Activated CD4-positive, alpha-beta T cell treated with anti-CD3 and anti-CD28 coated beads for 24 hours (primary cell): ENCODE measurements at places on chromosomes 4 and X.
A peak's percentile ranks its signal among the peaks of the same experiment; 100 is the strongest.

GRCh38 chr4:140188975-140189374, 35.0 kb upstream of the MAML3 start:
- no peak for DNase-seq

DNA sequence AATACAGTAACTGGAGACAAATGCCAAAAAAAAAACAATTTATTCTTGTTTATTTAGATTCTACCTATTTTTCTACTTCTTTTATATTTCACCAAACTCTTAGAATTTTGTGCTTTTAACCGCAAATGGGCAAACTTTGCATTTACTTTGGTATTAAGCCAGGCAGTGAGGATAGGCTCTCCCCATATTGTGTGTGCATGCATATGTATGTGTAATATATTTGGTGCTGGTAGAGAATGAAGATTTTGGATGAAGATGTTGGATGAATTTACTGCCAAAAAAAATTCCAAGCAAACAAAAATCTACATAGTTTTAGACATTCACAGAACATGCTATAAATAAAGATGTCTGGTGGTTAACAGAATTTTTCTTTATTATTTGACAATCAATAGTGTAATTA, 30.3 kb downstream of the GALNTL6 start:
- no peak for DNase-seq

GRCh38 chr4:1746919-1747602, 25.7 kb downstream of the TACC3 start:
- DNase-seq = no peak

DNA sequence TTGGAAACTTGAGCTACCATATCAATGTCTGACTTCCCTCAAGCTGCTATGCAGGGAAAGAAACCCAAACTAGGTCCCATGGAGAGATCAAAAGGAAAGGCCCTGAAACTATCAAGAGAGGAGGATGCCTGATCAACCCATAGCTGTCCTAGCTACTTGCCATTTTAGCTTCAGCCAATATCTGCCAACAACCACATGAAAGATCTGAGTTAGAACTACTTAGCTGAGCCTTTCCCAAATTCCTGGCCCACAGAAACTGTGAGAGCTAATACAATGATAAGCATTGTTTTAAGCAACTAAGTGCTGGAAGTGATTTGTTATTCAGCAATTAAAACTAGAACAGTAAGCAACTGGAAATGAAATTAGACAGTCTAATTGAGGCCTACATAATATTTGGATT, 6.3 kb upstream of the ARHGEF38 start:
- DNase-seq = no peak

GRCh38 chr4:79915246-79915645, 157.8 kb downstream of the ANTXR2 start:
- DNase-seq = no peak

DNA sequence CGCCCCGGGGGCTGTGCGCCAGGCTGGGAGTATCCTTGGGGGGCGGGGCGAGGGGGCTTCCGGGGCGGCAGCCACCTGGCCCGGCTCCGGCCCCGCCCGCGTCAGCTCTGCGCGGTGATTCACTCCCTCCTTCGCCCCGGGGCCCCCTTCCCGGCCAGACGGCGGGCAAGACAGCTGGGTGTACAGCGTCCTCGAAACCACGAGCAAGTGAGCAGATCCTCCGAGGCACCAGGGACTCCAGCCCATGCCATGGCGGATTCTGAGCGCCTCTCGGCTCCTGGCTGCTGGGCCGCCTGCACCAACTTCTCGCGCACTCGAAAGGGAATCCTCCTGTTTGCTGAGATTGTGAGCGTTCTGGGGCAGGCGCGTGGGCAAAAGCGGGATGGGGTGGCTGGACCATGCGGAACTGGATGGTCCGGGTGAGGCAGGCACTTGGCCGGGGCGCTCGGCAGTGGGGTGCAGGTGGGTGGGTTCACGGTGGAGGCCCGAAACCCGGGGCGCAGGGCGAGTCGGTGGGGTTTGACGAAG, at the start of gene PLP2:
Gene PLP2 (plus strand): TSS at position 147 of the 528 bp plus-strand sequence. CDS start 103 bp downstream, at position 250.
- DNase-seq = peak; percentile 57

- DNase-seq = no peak
These were observed 288.5 kb downstream of the USP46 start for GRCh38 chr4:52370576-52370975.

GRCh38 chr4:4618847-4619246, 77.0 kb upstream of the STX18 start:
- DNase-seq = no peak

DNA sequence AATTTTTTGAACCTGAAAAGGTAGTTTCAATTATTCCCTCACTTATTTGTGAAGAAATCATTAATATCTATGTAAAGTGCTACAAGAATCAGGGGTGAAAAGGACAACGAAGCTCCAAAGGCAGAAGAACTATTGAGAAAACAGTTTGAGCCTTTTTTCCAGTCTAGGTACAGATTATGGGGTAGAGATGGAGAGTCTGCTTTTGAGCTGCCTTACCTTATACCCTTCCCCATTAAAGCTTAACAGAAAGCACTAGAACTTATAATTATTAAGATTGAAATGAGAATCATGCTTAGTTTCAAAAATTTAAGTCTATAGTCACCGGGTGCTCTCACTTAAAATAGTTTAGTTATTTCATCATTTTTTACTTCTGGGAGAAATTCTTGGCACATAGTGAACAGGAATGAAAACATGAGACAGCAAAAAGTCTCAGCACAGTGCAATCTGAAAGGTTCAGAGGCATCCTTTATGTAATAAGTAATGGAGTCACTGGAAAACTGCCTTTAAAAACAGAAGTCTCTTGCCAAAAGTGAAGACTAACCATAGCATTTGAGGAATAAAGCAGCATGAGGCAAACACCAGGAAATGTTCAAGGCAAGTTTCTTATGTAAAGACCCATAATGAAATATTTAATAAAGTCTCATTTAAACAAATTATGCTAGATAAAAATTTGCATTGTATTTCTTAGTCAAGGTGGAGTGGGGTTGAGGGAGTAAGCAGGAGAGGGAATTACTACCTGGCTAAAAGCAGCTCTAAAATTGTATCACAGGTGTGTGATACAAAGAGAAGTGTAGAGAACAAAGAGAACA, 5.1 kb upstream of the DCLK2 start:
- DNase-seq = no peak

DNA sequence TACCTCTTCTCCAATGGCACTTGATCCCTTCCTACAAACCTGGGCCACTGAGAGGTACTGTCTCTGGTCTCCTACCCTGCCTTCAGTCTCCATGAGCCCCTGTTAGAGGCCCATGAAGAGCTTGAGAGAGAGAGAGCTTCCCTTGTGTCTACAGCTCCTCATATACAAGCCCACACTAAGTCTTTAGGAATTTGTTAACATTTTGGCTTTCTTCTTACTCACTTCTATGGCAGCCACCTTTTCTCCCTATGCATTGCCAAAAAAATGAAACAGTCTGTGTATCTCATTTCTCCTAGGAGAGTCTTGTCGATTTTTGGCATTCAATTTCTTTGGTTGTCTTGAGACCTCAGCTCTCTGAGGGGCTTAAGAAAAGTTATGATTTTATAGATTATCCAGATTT, 90.9 kb upstream of the LNX1 start:
- DNase-seq = no peak

GRCh38 chrX:27591938-27592337, 1.8 kb downstream of the DCAF8L2 start:
- DNase-seq = no peak

DNA sequence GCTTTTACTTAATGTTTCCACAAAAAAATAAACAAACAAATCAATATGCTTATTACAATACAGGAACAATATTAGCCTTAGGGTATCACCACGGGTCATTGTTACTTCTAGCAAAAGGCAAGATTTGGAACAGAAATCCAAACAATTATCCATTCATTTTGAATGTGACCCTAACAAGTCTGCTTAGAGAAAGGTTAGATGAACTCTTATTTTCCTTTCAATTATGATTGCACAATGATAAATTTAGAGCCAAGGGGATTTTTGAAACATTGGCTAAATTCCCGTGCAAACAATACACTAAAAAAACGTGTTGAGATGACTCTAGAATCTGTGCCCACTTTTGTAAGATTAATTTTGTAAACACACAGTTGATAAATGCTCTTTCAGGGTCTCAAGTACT, 474.7 kb downstream of the PCDH7 start:
- DNase-seq = no peak

DNA sequence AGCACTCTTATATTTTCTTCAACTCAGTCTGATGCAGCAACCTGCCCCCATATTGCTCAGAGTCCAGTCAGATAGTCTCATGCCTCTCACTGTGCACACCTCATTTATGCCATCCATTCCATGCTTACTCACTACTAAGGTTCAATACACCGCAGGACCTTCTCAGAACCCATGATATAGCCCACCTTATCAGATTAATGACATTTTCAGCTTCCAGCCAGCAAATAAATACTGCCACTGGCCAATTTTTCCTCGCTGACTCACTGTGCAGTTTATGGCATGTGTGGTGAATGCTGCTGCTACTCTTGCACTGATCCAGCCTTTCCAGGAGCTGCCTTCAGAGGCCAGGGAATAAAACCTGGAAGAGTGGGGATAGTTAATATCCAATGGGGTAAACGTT, 380.6 kb upstream of the SPOCK3 start:
- no peak for DNase-seq

DNA sequence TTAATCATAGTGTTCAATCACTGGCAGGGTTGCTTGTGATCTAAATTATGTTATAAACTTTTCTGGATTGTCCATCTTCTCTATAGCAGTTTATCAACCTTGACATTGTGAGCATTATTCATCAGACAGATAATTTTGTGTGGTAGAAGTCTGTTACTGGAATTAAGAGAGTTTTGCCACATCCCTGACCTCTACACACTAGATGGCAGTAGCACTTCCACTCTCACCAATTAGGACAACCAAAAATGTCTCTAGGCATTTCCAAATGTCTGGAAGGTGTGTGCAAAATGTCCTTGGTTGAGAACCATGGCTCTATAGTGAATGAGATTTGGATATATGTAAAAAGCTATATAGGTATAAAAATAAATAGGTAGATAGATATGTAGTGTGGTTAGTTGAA, 324.1 kb upstream of the FAM47C start:
- no peak for DNase-seq

GRCh38 chrX:124504111-124504983, 158.0 kb downstream of the SH2D1A start:
- no peak for DNase-seq

GRCh38 chr4:145440292-145441007, 41.2 kb upstream of the SMAD1 start:
- no peak for DNase-seq

DNA sequence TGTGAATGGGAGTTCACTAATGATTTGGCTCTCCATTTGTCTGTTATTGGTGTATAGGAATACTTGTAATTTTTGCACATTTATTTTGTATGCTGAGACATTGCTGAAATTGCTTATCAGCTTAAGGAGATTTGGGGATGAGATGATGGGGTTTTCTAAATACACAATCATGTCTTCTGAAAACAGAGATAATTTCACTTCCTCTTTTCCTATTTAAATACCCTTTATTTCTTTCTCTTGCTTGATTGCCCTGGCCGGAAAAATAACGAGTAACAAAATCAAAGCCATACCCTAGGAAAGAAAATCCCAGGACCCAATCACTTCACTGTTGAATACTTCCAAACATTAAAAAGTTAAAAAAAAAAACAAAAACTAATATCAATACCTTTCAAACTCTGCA, 67.7 kb upstream of the UGT2B4 start:
- no peak for DNase-seq

GRCh38 chr4:166091912-166092510, 219.0 kb downstream of the TLL1 start:
- no peak for DNase-seq

GRCh38 chr4:94171616-94172015, 36.0 kb upstream of the SMARCAD1 start:
- DNase-seq = no peak

GRCh38 chr4:126916626-126917140, 716.1 kb upstream of the INTU start:
- DNase-seq = no peak

GRCh38 chr4:88054229-88054628, 46.8 kb downstream of the PKD2 start:
- no peak for DNase-seq

DNA sequence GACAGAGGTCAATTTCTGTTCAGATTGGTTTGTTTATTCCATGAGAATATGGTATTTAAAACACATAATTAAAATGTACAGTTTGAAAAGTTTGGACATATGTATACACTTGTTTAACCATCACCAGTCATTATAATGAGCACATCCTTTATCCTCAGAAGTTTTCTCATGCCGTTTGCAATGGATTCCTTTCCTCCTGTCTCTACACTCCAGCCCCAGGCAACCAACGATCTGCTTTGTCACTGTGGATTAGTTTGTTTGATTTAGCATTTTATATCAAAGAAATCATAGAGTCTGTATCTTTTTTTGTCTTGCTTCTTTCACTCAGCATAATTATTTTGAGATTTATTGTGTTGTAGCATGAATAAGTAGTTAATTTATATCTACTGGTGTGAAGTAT, 243.0 kb upstream of the TRAM1L1 start:
- no peak for DNase-seq

DNA sequence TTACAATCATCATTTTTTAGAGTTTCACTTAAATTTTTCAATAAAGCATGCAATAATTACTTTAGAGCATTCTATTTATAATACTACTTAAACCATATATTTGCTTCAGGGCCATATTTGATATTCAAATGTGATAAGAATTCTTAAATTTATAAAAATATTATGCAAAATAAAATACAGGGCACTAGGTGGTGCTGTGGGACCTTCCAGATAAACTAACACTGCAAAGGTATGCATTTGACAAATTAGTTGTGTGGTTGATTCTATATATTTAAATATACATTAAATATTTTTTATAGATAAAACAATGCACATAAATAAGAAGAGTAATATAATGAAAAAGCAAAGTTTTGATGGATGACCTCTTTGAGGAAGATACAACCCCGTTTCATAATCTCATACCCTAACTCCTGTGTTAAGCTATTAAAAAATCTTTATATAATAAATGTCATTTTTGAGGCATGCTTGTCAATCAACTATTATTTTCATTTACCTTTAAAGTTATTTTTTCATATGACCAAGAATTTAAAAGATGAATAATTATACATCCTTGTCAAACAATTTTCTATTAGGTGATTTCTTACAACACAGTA, 128.4 kb downstream of the REELD1 start:
- DNase-seq = peak; percentile 19

DNA sequence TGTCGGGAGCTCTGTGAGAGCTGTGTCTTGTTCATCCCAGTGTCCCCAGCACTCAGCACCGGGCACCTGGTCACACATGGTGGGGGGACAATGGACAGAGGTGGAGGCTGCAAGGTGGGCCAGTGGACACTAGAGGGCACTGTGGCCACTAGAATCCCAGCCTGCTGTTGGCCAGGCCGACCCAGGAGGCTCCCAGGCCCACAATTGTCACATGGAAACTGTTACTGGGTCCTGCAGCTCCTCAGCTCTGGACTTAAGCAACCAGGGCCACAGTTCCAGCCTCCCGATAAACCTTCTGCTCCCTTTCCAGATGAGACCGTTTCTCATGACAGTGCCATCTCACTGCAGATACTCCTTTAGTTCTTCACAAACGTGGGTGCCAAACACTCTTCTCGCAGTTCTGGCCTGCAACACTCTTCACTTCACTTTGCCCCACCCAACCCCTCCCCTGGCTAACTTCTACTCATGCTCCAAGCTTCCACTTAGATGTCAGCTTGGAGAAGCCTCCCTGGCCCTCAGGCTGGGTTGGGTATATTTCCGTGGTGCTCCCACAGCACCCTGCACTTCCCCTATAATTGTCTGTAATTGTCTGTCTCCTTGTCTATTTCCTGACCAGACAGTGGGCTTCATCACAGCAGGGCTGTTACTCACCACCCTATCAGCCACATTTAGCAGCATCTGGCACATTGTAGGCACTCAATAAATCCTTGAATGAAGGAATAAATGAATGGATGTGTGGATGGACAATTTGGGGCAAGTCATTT, 3.5 kb upstream of the IQSEC2 start:
- DNase-seq = peak; percentile 36
